ENCODE measurements at places on chromosomes 4 and X. TPM values are rescaled to one million over a fixed set of nuclear protein-coding genes. Genes with fewer than 3 reads are reported as not detected.

- DNase-seq = no peak
These were observed 162.0 kb downstream of the ATP10D start for GRCh38 chr4:47647029-47647428.

DNA sequence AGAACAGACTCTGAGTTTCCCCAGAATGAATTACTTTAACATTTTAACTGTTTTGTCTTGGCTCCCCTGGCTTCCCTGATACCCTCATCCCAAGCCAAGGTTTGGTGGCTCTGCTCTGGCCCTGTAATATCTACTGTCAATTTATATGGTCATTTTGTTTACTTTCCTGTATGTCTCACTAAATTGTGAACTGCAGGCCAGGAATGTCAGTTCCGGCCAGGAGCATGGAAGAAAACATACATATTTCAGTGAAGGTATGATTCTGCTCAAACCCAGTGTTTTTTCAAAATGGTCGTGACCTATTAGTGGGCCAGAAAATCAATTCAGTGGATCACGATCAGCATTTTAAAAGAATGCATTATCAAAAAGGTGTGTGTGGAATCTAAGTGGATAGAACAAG, 1.2 kb downstream of the RPGR start:
- no peak for DNase-seq

Gene EXOC1L
- 0.52 TPM for polyA plus RNA-seq

Gene GPR119
- not detected for polyA plus RNA-seq

Gene RHOH
- 1.2 TPM for polyA plus RNA-seq

DNA sequence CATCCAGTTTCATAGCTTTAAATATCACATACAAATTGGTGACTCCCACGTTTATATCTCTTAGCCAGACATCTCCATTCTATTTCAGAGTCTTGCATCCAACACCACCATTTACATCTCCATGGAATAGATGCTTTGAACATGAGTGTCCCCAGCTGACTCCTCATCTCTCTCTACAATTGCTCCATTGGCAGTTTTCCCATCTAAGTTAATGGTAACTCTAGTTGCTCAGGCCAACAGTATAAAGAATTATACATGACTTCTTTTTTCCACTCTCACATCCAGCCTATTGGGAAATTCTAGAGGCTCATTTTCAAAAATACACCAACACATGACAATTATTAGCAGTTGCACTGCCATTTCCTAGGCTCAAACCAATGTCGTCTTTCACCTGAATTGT, 388.2 kb downstream of the STIM2 start:
- DNase-seq = no peak

Gene FOXR2
- polyA plus RNA-seq = not detected

- DNase-seq = no peak
These were observed 493.7 kb downstream of the MAGEE1 start for GRCh38 chrX:76921176-76921575.

Gene TRAM1L1
- polyA plus RNA-seq = 14.4 TPM
